Activated CD8-positive, alpha-beta memory T cell treated with anti-CD3 and anti-CD28 coated beads, Interleukin-2, amount 10 ng/mL, durations not matched to agents 7 days and 5 days (primary cell): ENCODE measurements at places on chromosomes 3 and 15.

DNA sequence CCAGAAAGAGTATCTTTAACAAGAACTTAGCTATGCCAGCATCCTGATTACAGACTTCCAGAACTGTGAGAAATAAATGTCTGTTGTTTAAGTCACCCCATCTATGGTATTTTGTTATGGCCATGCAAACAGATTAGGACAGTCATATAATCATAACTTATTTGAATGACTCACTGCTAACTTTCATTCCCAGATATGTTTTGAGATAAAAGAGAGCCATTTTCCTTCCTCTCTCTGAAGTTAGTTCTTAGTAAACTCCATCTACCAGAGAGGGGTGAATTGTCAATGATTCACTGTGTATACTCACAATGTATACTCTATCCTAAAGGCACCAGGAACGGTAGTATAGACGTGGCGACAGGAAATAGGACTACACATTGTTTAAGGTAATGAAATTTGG is 179.4 kb upstream of the DPH6 start:
- DNase-seq, result no peak

DNA sequence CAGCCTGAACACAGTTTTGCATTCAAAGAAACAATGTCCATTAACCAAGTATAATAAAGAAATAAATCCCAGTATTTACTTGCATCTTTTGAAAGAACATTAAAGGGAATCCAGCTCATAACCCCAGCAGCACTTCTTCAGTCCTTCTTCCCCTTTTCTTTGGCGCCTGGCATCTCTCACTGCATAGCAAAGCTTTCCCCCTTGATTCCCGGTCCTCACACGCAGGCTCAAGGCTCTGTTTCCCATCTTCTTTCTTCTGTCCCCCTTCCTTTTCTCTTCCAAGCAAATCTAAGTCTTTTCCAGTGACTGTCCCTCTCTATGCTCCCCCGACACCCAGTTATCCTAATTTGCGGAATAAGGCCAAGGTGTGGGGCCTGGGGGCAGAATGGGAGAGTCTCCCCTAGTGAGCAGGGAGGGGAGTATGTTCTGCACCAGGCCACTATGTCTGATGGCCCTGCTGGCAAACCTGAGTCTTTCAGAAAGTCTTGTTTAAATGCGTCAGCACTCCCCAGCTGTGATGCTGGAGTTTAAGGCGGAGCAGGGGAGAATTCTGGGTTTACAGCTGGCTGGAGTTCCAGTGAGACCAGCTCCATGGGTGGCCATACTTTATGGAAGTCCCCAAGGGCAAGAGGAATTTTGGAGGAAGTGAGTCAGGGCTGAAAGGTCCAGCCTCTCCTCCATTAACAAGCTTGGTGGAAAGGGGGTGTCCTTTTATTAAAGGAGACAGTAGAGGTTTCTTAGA is 42.1 kb downstream of the GOLGA6A start:
- DNase-seq, result no peak

DNA sequence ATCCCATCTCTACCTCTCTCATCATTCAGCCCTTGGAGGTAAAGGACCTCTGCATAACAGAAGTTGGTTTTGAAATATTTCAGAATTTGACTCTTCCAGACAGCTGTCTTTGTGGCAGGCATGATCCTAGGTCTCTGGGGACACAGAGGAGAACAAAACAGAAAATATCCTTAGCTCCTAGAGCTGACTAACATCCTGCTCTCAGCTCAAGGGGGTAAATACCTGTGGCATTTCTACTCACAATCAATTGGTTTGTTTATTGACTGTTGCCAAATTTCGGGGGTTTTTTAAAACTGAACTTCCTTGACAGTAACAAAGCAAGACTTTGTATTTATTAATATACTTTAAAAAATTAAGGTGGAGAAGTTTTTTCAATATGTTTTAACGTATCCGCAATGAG is 78.8 kb downstream of the EOMES start:
- DNase-seq, result no peak

DNA sequence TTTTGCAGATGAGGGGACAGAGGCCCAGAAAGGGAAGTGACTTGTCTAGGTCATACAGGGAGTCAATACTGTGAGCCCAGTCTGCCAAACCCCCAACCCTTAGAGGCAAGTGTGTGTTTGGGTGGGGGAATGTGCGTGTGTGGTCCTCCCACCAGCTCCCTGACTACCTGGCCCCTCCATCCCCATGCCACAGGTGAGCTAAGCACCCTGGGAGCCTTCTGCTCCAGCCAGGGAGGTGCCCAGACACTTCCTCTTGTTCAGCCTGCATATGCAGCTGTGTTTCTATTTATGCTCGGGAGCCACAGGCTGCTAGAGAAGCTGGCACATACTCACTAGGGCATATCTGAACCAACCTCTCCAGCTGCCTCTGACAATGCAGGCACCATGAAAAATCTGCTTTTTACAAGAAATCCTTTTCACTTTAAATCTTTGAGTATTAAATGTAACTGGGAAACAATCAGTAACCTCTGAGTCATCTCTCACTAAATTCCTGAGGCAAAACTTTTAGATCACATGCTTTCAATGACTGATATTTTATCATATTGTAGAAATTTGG is 20.7 kb downstream of the TBC1D2B start:
- DNase-seq, result peak; percentile 41

DNA sequence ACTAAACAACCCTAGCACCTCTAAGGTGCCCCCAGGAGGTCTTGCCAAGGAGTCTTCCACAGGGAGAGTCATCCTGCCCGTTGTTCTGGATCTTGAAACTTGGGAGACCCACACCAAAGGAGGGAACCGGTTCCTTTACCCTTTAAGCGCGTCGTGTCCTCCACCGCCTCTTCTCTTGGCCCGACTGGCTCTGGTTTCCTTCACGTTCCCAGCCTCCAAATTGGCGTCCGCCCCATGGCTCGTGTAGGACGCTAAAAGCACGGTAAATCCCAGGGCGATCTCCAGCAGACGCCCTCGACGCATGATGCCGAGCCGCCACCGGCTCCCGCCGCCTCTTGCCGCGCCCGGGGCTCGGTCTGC is 1.1 kb downstream of the FBN1 start:
- no peak for DNase-seq

DNA sequence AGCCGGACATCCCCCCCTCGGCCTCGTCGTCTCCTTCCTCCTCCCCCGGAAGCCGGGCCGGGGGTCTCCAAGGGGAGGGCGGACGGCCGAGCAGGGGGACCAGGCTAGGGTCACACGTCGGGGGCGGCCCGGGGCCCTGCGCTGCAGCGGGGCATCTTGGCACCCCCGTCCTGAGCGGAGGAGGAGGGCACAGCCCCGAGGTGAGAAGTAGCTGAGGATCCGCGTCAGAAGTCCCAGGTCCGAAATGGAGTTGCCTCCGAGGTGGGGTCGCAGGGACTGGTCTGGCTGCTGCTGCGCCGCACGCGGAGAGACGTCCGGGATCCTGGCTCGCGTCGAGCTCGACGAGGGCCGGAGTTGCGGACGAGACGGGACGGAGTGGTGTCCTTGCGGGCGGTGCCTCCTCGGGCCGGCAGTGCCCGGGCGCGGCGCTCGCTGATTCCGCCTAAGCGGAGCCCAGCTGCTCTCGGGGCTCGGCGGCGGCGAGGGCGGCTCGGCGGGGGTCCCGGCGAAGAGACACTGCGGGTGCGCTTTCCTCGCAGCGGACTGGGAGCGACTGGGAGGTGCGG is at the start of gene ADCY5:
ADCY5 (minus strand) TSS at position 555 of the 566 bp plus-strand sequence; CDS start at position 10, 545 bp downstream.
- no peak for DNase-seq

DNA sequence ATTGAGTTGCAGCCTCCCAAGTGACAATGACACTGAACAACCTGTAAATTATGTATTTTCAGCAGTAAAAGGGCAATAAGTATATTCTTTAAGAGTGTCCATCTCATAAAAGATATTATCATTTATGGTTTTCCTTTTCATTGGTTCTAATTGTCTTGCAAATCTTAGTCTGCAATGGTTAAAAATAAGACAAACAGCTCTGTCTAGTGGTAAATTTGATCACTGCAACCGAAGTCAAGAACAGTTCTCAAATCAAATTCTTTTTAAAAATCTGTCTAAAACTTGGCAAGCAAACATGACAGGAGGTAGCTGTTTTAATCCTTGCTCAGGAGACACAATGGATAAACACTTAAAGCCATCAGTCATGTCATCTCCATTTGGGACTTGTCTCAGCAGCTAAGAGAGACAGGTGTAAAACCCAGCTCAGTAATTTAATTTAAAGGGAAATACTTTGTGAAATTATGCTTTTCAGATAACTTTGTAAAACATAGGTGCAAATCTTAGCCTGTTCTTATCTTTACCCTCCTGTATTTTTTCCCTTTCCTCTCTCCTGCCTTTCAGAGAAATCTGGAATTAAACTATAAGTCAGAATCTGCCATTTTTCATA is 150.3 kb upstream of the ARHGEF26 start:
- no peak for DNase-seq

GRCh38 chr3:31668242-31668641 is 135.5 kb downstream of the STT3B start:
- no peak for DNase-seq

DNA sequence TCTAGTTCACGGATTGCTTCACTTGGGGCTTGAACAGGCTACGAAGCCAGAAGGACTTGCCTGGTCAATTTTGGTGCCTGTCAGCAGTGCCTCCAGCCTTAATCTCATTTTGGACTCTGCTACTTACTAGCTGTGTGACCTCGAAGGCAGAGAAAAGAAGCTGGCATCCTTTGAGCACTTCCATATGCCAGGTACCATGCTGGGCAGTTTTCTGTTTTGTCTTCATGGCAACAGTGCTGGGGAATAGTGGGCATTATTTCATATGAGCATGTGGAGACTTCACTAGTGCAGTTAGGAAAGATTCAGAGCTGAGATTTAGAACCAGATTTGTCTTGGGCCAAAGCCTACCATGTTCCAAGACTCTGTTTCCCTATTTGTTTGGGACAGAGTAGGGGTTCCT is 92.2 kb downstream of the LRTM1 start:
- DNase-seq, result no peak

- peak; percentile 90 for DNase-seq
These were observed 18.8 kb downstream of the HEMK1 start for GRCh38 chr3:50587806-50588758.

GRCh38 chr15:97728791-97729190 is 231.7 kb upstream of the ARRDC4 start:
- no peak for DNase-seq

DNA sequence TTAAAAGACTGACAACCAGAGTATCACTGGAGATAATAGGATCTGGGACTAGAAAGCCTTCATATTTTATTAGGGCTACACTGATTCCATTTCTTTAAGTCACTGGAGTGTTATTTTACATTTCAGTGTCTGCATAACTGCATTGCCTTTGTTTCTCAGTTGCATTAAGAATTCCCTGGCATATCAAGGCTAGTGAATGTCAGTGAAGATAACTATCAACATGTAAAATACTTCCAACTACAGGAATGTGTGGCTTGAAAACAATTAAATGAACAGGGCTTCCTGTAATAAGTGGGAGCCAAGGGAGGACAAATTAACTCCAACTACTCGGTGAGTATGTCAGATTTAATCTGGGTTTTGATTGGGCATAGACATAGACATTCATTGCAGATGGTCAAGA is 628.5 kb downstream of the ROBO2 start:
- DNase-seq, result no peak
